CD4-positive, alpha-beta T cell treated with Interleukin-12 subunit alpha and Interleukin-12 subunit beta, for 1 hour (primary cell): ENCODE measurements at places on chromosomes 2 and 18.
A peak's percentile ranks its signal among the peaks of the same experiment; 100 is the strongest.

DNA sequence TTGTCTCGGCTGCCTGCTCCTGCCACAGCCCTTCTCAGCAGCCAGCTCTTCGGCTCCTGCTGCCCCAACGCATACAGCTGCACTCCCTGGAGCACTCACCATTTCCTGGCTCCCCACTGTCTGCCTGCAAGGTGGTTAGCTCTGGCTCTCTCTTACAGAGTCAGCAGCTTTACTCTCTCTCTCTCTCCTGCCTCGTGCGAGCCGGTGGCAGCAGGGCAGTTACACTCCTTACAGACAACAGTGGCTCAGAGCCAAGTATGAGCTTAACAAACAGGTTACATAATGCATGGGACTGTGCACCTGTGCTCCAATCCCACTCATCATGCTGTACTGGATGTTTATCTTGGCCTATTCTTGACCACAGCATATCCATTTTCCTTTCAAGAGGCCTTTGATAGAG, 47.4 kb upstream of the DNAJC10 start:
- DNase-seq: no peak

DNA sequence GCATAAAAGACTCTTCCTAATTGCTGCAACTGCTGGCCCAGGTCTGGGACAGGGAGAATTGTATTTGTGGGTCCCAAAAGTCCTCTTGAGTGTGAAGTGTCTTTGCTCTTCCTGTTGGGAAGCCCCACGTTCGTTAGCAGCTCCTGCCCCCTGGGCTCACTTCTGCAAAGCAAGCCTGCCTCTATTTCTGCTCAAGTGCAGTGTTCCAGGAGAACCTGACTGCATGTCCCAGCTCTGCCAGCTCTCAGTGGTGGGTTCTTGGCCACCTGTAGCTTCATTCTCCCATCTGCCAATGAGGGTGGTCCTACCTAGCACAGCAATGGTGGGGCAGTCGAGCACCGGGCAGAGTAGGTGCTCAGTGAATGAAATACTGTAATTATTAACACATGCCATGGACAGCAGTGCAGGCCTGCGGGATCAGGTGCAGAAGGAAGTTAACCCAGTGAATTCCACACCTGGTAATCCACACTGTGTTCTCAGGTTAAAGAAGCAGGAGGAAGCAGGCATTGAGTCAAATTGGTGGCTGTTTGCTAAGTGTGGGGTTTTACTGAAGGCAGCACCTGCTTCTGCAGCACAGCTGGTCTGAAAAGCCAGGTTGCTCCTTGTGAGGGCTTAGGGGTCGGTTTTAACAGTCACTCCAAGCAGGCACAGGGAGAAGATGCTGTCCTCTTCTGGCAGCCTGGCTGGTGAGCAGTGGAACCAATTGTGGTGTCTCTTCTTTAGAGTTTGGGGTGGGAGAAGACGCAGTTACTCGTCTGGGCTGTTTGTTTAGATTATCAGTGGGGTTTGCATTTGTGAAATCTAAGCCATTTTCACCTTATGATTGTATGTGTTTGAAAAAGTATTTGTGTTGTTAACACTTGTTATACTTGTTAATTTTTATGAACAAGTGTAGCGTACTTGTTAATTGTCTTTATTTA, 54.3 kb downstream of the DGKD start:
- DNase-seq: no peak

- no peak for DNase-seq
These were observed 84.9 kb downstream of the MRO start for GRCh38 chr18:50734886-50735285.

DNA sequence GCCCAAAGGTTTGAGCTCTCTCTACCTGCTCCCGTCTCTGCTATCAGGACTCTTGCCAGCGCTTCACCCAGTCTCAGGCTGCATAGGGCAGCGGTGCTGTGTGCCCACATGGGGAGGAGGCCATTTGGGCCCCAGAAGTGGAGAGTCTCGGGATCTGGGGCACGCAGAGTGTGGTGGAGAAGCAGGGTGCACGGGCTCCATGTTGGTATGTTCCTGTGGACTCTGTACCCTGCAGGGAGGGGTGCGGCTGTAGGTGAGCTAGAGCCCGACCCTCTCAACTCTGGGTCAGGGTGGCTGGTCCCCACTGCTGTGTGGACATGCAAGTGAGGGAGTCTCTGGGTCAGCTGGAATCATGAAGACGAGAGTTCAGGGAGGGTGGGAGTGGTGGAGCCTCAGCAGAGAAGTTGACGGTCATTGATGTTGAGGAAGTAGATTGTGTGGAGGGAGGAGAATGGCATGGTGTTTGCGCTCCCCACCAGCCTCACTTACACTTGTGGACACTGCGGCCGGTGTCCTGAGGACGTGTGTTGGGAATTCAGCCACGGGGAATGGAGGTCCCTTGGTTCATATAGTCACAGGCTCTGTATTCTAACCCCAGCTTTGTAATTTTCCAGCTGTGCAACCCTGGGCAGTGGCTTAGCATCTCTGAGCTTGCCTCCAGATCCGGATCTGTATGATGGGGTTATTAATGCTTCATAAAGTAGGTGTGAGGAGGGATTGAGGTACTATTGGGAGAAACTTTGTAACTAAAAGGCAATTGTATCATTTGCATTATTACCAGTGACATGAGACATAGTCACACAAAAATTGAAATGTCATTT, 840 bp upstream of the PSD4 start:
- DNase-seq: no peak

- no peak for DNase-seq
These were observed 17.5 kb downstream of the UXS1 start for GRCh38 chr2:106176446-106177099.

GRCh38 chr2:46171411-46171953, 125.7 kb upstream of the EPAS1 start:
- no peak for DNase-seq

DNA sequence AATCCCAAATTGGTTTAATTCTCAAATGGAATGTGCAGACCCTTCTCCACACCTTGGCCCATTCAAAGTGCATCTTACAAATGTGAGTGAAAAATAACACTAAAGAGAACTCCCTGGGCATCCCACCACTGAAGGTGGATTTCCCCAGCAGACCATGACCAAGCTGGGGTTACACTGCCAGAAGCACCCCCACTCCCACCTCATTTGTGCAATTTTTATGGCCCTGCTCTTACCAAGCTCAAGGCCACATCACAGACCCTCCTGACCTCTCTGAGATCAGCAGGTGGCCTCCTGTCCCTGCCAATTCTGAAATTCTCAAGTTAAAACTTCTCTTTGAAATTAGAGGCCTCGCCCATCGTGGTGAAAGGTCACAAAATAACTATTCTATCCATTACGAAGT, 21.6 kb downstream of the SIGLEC15 start:
- DNase-seq: no peak

GRCh38 chr2:47310801-47311560, 92.0 kb upstream of the MSH2 start:
- DNase-seq: no peak

DNA sequence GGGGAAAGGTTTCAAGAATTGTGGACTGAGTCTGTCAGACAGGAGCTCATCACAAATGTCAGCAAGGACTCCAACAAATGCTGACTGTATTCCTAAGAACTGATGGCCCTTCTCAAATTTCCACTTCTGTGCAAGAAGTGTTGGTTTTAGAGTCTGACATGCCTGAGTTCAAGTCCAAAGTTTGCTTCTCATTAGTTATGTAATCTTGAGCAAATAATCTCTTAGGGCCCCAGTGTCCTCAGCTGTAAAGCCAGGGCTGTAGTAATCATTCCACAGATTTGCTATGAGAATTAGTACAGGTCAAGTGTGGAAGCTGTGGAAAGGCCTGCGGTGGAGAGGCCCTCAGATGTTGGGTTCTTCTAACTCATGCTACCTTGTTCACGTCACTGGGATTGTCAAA, 23.9 kb downstream of the MEP1B start:
- no peak for DNase-seq

GRCh38 chr2:85997017-85997970, 108.4 kb downstream of the POLR1A start:
- DNase-seq: no peak

DNA sequence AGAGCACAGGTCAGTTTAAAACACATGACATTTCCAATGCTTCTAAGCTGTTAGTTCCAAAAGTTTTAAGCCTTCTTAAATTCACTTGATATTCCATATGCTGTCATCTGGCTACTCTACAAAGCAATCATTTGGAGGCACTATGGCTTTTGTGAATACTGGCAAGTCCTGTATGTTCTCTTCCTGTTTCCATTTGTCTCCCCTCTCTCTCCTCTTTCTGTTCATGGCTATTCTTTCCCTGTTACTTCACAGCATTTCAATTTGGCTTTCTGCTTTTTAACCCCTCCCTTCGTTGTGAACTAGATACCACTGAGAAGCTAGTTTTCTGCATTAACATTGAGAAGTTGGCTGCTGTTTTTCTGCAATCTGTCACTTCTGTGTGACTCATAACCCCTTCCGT, 1337.2 kb upstream of the CELF4 start:
- DNase-seq: no peak

- no peak for DNase-seq
These were observed 10.2 kb upstream of the CPLX4 start for GRCh38 chr18:59328683-59329082.

DNA sequence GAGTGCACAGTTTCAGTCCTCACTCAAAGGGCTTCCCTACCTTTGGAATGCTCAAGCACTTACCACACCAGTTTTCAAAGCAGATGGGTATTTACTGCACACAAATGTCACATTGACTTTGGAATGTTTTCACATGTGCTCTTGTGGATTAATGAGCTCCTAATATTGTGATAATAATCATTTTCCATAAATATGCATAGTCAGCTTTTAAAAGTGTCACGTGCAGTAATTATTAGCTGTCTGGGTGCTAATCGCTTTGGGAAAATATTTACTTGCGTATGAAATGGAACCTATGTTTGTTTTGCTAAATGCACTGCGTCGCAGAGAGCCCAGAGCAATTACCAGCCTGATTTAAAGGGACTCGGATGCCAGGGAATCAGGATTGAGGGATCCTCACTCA, 229.3 kb downstream of the SMAD2 start:
- no peak for DNase-seq

GRCh38 chr2:150572961-150573395, 85.5 kb upstream of the RND3 start:
- DNase-seq: no peak

DNA sequence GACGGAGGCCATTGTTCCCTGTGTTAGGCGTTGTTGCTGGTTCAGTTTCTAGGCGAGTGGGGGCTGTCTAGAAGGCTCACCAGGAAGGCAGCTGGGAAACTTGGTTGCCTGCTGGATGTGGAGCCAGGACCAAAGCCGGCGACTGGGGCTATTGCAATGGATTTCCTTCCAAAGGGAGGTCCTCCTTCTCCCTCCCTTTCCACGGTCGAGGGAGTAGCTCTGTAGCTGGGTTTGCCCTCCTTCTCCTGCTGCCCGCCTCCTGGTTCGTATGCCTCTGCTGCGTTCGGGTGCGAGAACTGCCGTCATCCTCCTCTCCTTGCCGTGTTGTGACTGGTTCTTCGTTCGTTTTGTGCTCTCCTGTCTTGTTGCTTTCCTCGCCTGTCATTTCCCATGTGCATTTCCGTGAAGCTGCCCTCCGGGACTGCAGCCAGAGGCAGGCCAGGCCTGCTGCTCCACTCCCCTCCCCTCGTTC, 203.4 kb downstream of the NEDD4L start:
- no peak for DNase-seq

- no peak for DNase-seq
These were observed 216.0 kb downstream of the ACKR3 start for GRCh38 chr2:236785611-236786057.

- DNase-seq: no peak
These were observed 24.0 kb upstream of the ALPI start for GRCh38 chr2:232431705-232432590.

- DNase-seq: peak; percentile 68
These were observed 3.7 kb upstream of the TUBA4B start for GRCh38 chr2:219249203-219249980.

- no peak for DNase-seq
These were observed 123.0 kb upstream of the THUMPD2 start for GRCh38 chr2:39902103-39902502.

DNA sequence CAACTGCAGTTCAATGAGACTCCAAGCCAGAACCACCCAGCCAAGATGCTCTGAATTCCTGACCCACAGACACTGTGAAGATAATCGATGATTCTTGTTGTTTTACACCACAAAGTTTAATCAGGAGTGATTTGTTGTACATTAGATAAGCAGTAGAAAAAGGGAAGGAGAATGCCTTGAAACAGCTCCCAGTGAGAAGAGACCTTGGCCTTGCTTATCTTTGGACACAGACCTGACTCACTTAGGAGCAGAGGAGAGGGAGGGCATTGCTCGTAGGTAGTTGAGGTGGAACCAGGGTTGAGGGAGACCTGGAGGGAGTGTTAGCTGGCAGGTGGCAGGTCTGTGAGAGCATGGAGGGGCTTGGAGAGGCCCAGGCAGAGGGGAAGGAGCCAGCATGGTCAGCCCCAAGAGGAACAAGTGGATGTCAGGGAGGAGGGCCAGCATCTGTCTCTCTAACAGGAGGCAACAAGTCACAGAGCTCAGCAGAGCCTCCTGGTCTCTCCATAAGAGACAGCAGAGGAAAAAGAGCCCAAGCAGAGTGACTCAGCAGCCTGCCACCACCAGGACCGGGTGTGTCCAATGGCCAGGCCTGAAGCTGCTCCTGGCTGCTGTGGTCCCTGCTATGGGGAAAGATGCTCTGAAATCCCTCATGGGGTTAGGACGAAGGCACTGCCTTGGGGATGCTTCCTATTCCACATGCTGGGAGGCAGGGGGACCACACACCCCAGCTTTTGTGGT, 161.6 kb upstream of the CAPN13 start:
- DNase-seq: no peak

GRCh38 chr2:105301646-105302045, 27.9 kb downstream of the TGFBRAP1 start:
- no peak for DNase-seq

GRCh38 chr2:111221701-111222100, 101.0 kb downstream of the BCL2L11 start:
- DNase-seq: no peak

DNA sequence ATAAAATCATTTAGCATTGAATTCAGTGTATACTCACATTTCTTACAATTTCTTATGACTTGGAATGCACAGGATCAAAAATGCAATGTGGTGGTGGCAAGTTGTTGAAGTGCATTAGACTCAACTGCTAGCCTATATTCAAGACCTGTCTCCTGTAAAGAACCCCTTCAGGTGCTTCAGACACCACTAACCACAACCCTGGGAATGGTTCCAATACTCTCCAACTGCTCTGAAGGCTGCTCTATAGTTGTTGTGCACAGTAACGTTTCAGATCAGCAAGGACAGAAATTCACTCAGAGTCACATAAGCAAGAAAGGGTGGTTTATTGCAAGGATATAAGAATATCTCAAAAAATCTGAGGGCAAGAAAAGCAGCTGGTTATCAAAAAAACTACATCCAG, 6.5 kb downstream of the GKN1 start:
- no peak for DNase-seq

DNA sequence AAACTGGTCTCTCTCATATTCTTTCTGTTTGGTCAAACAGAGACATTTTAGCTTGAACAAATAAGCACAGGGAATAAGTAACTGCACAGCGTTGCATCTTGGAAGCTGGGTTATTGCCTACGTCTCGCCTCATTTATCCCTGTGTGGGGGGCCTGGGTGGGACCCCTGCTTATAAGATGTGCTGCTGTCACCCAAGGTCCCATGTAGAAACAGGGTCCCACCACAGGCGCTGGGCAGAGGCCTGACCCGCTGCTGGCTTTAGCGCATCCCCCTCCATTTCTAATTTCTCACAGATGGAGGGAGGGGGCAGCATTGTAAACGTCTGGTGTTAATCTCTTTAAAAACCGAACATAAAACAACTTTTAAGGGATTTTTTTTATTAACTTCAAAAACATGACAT, 207.8 kb downstream of the HDAC4 start:
- no peak for DNase-seq
